Smooth muscle cell of trachea (primary cell): ENCODE measurements at places on chromosomes 5 and 9. TPM values are rescaled to one million over a fixed set of nuclear protein-coding genes. Genes with fewer than 3 reads are reported as not detected.

PIP5K1B gene
- not detected in 2 replicates for total RNA-seq

UGCG gene
- total RNA-seq = 39.6 and 74.6 TPM in 2 replicates

PCDHB16 gene
- 0.15 and 0.50 TPM in 2 replicates for total RNA-seq

SIT1 gene
- 0.29 TPM in 1 of 2 replicates, not detected in the other for total RNA-seq

PCDHB3 gene
- 0.29 and 0.50 TPM in 2 replicates for total RNA-seq
